ELF-1 (cell line): ENCODE measurements at places on chromosomes 1 and 21.

- DNase-seq: no peak
Measured at GRCh38 chr1:155052439-155053395, 1.6 kb downstream of the ADAM15 start.

GRCh38 chr1:68511254-68511653 lies 14.4 kb upstream of the DEPDC1 start:
- no peak for DNase-seq

- no peak for DNase-seq
Measured at GRCh38 chr1:174165471-174166137, 6.3 kb downstream of the RABGAP1L start.

- DNase-seq: no peak
Measured at GRCh38 chr1:207318072-207318619, 3.3 kb upstream of the CD55 start.

DNA sequence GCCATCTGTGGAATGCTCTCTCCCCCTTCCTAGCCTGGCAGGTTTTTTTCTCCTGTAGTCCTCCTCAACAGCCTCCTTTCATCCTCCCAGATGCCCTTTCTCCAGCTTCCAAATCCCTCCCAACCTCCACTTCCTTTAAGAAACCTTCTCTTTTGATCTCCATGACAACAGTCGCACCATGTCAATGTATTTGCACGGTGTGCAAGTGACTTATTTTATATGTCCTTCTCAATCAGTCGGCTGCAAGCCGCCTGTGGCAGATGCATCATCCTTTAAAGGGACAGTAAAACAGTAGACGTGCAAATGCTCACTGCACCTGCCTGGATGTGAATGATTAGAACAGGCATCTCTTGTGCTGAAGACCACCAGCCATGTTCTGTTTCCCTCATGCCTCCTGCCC lies 285.2 kb downstream of the PCP4 start:
- DNase-seq: no peak

- DNase-seq: no peak
Measured at GRCh38 chr1:234090212-234091064, 186.0 kb downstream of the SLC35F3 start.

DNA sequence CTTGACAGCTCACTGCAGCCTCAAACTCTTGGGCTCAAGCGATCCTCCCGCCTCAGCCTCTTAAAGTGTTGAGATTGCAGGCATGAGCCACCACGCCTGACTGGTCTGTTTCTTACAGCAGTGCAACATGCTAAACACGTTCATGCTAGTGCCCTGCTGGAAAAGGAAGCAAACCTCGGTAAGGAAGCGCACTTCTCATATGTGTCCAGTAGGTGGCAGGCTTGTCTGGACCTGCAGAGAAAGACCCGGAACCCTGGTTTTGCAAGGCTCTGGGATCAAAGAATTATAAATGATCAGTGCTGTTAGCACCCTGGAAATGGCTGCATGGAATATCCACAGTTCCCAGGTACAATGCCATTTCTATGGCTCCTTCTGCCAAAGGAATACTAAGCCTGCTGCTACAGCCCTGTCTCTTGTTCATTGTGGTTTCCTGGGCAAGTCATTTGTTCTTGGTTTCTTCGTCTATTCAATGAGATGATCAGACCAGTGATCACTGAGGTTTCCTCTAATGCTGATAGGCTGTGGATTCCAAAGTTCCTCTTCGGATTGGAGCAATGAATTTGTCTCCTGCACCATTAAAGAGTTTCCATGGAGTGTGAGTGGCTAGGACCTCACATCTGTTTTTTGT lies 15.9 kb downstream of the RNU5D-1 start:
- peak; percentile 87 for DNase-seq

- no peak for DNase-seq
Measured at GRCh38 chr1:170538687-170539086, 6.7 kb downstream of the GORAB start.

- DNase-seq: no peak
Measured at GRCh38 chr1:160047111-160047991, 15.6 kb upstream of the PIGM start.

GRCh38 chr1:40653851-40654537 lies 11.5 kb downstream of the RIMS3 start:
- DNase-seq: peak; percentile 57

- no peak for DNase-seq
Measured at GRCh38 chr1:16975838-16976237, 4.6 kb downstream of the MFAP2 start.

DNA sequence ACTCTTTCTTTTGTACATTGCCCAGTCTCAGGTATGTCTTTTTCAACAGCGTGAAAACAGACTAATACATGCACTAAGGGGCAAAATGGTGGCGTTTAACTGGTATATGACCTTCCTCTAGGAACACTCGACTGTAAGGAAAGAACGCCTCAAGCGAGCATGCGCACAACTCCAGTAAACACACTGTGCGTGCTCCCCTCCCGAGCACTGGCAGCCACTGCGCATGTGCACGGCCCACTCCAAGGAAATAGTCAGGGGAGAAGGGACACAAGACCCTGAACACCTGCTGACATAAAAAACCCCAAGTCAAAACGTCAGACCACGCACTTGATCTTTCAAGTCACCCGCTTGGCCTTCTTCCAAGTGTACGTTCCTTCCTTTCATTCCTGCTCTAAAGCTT lies 173.5 kb downstream of the NPHP4 start:
- DNase-seq: no peak

DNA sequence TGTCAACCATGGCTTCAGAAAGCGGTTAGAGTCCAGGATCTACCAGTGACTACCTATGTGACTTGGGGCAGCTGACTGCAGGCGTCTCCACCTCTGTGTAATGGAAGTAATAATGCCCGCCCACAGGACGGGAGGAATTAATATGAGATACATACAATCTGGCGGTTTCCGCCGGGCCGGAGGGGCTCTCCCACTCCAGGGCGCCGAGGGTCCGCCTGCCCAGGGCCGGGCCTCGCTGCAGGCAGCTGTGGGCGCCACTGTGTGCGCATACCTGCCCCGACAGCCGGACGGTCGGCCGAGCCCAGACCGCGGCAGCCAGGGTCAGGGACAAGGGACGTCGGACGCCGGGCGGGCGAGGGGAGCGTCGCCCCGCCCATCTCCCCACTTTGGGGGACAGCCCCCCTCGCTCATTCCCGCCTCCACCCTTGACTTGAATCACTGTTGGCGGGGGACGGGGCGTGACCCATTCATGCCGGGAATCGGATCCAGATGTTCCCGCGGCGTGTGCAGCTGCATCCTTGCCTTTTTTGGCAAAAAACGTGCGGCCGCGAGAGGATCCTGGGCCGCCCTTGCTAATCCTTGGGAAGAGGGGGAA lies 6.0 kb upstream of the SF3A3 start:
- DNase-seq: peak; percentile 47

- no peak for DNase-seq
Measured at GRCh38 chr1:97243973-97244560, 522.5 kb downstream of the PTBP2 start.

DNA sequence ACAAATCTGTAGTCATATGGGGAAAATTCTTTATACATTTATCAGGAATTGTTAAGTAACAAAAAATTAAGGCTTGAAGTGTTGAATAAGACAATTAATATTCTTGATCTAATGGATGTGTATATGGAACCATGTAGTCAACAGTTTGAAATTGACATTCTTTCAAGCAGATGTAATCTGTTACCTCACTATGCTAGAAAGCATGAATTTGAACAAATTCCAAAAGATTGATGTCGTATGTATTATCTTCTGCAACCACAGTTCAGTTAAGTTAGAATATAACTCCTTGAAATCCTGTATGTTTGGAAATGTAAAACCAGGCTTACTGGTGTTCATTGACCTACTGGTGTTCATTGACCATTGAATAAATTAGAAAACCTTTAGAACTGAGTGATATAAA lies 16.1 kb downstream of the CCDC18 start:
- no peak for DNase-seq

GRCh38 chr1:178405137-178405536 lies 91.6 kb downstream of the CLEC20A start:
- DNase-seq: no peak

GRCh38 chr1:47629201-47629600 lies 191.4 kb downstream of the FOXD2 start:
- DNase-seq: no peak

- no peak for DNase-seq
Measured at GRCh38 chr1:186708694-186709097, 28.5 kb upstream of the PTGS2 start.

DNA sequence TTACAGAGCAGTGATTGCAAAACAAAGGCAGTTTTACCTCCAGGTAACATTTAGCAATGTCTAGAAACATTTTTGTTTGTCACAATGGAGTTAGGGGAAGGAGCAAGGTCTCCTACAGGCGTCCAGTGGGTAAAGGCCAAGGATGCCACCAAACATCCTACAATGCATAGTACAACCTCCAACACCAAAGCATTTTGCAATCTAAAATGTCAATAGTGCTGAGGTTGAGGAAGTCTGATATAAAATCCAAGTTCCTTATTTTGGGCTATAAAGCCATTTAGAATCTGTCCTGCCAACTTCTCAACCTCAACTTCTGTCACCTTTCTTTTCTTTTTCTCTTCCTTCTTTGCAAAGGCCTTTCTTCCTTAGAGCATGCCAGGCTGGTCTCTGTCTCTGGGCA lies 111.2 kb downstream of the FASLG start:
- DNase-seq: no peak

GRCh38 chr21:46551636-46552241 lies 53.1 kb downstream of the S100B start:
- no peak for DNase-seq

DNA sequence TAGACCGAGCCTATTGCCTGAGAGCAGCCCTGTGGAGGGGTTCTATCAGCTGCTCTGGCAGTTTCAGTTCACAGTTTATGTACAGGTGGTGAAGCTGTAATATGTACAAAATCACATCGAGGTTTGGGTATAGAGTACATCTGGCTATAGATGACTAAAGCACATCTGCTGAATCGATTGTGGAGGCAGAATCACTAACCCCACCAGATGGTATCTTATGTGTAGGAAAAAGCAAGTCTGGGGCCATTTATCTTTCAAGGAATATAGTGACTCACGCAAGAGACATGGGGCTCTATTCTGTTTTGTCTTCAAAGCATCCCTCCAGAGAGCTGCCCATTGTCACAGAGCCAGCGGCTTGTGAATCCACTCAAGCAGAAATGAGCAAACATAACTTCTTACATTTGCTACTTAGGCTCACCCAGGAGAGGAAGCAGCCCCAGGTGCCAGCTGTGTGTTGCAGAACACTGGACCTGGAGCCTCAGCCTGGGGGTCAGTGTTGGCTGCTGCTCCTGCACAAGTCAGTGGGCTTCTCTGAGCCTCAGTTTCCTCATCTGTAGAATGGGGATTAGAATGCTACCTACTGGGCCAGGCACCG lies 21.3 kb downstream of the MIIP start:
- no peak for DNase-seq

DNA sequence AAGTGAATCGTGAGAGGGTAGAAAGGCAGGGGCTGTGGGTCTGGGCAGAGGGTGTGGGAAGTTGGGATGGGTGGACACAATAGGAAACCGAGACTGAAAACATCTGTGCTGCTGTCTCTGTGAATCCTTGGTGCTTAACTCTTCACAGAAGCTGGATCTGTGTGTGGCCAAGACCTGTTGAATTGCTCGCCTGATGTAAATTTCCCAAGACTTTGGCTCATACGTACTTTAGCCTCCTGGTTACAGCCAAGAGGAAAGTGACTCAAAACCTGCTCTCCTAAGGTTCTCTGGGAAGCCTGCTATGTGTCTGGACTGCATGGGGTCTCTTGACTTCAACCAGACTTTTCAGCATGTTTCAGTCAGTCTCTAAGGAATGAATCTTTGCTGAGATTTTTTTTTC lies 270.3 kb downstream of the RWDD3 start:
- DNase-seq: no peak

DNA sequence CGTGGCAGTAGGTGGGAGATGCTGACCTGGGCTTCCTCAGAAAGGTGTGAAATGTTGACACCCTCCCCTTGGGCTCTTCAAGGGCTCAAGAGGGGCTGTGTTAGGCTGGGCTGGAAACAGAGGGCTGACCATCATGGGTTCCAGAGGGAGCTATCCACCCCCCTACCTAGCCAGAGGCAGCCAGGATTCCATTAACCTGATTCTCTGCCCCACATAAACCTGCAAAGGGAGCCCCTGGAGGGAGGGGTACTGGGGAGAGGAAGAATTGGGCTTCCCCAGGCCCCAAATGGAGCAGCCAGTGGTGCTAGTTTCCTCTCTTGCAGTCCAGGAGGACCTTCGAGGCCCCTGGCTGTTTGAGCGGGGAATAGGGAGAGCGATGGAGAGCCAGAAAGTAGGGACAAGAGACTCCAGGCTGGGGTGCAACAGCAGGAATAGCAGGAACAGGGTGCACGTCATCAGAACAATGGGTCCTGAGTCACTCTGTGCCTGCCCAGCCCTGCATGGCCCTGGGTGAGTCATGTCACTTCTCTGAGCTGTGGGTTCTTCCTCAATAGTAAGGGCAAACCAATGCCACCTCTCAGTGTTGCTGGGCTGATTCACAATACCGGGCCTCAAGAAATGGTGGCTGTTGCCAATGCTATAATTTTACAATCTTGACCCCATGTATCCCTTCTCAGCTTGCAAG lies 121.2 kb downstream of the EPHB2 start:
- no peak for DNase-seq

- peak; percentile 62 for DNase-seq
Measured at GRCh38 chr1:236868625-236869467, 73.8 kb downstream of the MTR start.

DNA sequence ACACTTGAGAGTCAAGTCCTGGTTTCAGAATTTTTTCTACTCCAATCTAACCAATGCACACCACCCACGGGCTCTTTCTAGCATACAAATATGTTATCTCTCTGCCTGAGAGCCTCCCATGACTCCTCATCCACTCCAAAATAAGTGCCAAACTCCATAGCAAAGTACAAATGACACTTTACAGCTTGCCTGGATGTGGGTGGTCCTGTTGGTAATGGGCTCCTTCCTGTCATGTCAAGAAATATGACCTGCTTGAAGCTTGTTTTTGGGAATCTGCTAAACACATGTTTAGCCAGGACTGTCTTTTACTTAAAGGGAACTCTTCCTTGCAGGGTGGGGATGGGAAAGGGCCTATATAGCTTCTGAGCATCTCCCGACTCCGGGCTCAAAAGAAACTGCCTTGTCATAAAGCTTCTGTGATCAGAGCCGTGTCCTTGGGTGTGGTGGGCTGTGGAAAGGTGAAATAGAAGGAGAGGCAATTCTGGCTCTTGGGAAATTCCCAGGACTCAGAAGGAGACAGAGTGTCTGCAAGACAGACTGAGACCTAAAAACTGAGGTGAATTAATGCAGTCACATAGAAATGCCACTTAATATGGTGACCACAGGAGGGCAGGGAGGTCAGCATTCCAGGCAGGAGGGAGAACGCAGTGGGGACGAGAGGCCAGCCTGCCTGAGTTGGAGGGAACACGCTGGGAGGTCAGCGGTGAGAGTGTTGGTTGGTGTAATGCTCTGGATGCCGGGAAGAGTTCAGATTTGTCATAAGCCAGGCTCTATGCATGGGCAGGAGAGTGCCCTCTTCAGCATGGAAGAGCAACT lies 6.1 kb upstream of the IGFN1 start:
- DNase-seq: peak; percentile 81

DNA sequence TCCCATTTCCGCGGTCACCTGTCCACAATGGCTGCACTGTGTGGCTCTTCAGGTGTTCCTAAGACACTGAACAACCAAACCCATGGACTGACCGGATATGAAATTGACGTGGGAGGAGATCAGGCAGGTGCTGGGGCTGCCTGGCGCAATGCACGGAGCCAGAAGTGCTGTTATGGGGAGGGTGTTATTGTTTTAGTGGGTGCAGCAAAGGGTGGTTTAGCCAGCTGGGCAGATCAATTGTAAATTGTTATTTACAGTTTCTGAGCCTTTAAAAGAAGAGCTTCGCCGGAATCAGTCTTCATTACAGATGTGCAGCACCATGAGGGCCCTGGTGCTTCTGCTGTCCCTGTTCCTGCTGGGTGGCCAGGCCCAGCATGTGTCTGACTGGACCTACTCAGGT lies at the start of gene CA6:
TSS of gene CA6 (plus strand) at position 301 of the 400 bp plus-strand sequence. CDS start at position 320, 19 bp downstream.
- no peak for DNase-seq

- DNase-seq: no peak
Measured at GRCh38 chr1:145804235-145805045, 19.5 kb downstream of the RNF115 start.
